ENCODE measurements at places on chromosomes 2 and 18.
A peak's percentile ranks its signal among the peaks of the same experiment; 100 is the strongest.

DNA sequence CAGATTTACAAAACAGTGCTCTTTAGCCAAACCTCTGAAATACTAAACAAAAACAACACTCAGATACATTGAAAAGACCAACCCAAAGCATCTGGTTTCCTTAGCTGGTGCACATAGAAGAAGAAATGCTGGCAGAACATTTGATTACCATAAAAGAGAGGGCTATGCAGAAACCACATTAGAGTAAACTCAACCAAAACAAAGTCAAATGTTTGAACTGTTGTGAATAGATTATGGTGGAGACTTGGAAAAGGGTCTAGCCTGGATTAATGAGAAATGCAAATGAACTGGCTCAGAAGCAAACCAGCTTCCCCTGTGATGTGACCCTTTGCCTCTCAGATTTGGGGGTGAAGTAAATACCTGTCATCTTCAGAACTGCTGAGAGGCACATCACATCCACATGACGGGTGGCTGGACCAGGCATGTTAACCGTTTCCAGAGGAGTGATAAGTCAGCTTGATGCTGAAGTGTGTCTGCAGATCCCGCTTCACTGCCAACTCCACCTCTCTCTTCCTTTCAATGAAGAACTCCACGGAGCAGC is 153.0 kb downstream of the NRP2 start:
- DNase-seq: peak; percentile 73

- no peak for DNase-seq
Observed at GRCh38 chr2:232377841-232378734, 463 bp upstream of the ALPP start.

DNA sequence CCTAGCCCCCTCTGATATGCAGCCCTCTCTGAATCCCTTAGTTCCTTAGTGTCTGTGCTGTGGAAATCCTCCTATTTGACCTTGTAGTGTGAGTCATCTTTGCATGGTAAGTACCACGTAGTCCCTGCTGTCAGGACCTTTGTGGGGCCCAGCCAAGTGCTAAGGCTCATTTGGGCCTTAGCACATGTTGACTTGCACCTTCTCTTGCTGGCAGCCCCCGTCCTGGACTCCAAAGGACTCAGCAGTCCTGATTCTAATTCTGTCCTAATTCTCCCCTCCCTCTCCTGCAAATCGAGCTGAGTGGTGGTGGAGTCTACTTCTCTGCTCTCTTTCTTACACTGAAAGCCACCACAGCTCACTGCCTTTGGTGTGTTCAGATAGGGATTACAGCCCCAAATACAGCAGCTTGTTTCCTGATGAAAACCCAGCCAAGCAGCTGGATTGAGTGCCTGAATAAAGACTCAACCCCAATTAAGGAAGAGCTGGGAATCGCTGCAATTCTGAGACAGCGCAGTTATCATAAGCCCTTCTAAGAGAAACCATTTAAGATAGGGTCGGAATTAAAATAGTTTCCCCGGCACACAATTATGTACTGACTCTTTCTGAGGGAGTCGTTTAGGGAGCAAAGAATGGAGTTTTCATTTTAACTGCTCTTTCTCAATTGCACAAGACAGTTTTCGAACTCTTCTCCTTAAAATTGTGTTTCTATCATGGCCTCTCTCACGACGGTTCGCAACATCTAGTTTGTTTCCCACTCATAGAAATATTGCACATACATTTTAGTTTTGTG is 215.6 kb upstream of the TNP1 start:
- DNase-seq: peak; percentile 41

DNA sequence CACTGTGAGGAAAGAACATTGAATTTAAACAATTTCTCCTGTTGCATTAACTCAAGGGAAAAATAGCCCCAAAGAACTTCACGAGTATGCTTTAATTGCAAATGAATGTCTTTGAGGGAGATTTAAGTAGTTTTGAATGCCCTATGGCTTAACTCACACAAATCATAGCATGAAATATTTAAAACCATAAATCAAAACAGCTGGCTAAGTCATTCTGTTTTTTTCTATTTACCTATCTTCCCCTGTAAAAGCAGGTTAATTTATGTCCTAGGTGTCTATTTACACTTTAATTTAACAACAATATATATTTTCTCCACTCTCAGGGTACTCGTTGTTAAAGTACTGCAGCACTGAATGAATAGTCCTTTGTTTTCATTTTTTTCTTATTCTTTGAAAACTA is 118.8 kb upstream of the PIEZO2 start:
- peak; percentile 38 for DNase-seq

DNA sequence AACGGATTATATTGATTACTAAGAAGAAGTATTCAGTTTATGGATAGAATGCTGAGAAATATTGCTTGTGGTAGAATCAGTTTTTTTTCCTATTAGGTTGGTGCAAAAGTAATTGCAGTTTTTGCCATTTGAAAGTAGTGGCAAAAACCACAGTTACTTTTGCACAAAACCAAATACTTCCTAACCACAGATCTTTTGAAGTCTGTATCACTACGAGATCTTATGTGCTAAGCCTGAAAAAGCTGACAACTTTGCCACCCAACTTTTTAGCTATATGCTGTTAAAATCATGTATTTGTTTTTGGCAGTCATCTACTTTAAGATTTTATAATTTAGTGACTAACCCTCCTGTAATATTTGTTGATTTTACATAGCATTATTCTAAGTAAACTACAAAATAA is 24.6 kb downstream of the DNAJC10 start:
- DNase-seq: no peak

DNA sequence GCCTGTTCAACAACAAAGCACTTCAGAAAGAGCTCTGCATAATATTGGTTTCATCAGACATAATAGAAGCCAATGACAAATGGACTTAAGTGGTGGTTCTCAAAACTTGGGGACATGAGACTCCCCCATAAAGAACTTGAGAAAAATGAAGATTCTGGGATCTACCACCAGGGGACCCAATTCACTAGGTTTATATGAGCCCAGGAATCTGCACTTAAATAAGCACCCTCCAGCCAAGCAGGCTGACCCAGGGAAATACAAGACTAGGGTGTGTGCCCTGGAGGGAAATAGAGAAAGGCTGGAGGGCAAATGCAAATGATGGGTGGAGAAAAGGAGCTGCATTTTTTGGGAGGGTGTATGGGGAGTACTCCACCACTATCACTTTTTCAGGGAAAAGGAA is 52.5 kb downstream of the SATB2 start:
- DNase-seq: peak; percentile 58

DNA sequence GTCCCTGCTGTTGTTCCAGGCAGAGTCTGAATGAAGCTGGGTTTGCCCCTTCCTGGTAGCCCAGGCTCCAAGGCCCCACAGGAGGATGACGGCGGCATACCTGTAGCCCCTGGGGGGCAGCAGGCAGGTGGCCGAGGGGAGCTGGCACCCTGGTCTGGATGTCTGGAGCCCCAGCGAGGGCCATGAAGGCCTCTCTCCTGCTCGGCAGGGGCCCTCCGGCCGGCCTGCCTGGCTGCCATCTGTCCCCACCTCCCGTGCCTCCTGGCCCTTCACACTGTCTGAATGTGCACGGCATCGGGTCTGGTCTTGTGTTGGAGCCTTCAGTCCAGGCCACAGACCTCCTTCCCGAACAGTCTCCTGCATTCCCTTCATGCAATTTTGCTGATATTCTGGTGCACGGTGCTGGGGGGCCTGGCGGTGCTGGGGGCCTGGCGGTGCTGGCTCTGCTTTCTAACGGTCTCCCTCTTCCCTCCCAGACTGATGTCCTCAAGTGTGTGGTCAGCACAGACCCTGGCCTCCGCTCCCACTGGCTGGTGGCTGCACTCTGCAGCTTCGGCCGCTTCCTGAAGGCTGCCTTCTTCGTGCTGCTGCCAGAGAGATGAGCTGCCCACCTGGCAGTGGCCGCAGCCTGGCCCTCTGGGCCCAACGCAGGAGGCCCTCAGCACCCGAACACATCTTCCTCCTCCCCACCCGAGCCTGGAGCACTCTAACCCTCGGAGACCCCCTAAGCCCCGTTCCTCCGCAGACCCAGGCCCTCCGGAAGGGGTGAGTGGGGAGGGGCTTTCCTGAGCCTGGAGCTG is 13.5 kb downstream of the BOK start:
- DNase-seq: no peak

DNA sequence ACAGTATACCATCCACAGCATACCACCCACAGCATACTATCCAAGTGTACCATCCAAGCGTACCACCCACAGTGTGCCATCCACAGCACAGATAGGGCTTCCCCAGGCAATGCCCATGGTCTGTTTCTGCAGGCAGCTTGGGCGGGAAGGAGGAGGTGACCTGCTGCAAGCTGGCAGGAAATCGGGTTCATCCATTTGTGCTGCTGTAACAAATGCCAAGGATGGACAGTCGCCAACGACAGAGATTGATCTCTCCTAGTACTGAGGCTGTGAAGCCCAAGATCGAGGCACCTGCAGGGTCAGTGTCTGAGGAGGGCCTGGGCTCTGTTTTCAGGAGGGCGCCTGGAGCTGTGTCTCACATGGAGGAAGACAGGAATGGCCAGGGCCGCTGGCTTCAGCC is 93.6 kb upstream of the SNTG2 start:
- no peak for DNase-seq

DNA sequence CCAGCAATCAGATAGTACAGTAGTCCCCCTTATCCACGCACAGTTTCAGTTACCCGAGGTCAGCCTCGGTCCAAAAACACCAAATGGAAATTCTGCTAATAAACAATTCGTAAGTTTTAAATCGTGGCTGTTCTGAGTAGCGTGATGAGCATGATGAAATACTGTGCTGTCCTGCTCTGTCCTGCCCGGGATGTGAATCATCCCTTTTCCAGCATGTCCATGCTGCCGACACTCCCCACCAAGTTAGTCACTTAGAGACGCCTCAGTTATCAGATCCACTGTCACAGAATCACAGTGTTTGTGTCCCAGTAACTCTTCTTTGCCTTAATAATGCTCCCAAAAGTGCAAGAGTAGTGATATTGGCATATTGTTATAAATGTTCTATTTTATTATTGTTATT is 62.1 kb downstream of the MEX3C start:
- no peak for DNase-seq

GRCh38 chr2:20530520-20530919 is 83.6 kb downstream of the RHOB start:
- DNase-seq: no peak

GRCh38 chr18:72871091-72871490 is 3.3 kb upstream of the NETO1 start:
- peak; percentile 90 for DNase-seq

DNA sequence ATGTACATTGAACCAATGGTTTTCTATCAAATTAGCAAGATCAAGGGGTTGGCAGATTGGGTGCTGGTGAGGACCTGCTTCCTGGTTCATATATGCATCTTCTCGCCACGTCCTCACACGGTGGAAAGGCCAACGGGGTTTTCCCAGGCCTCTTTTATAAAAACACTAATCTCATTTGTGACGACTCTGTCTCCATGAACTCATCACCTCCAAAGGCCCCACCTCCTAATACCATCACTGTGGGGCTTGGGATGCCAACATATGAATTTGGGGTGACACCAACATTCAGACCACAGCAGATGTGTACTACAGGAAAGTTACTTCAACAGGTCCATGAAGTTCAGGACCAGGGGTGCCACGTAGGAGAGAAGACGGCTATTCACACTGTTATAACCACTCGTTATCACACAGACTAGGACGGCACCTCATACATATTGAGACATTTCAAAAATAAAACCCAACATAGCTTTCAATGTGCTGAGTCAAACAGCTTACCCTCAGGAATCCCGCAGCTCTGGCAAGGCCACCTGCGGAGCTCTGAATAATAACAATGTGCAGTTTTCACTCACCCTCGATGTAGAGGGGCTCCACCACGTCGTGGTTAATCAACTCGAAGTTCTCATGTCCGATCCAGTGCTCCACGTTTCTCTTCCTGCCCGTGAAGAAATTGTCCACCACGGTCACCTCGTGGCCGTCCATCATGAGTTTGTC is 49.3 kb downstream of the UXS1 start:
- no peak for DNase-seq

- DNase-seq: peak; percentile 72
Observed at GRCh38 chr18:10424585-10425307, 29.7 kb upstream of the APCDD1 start.

- no peak for DNase-seq
Observed at GRCh38 chr2:43736637-43737036, 37.2 kb upstream of the DYNC2LI1 start.
